ENCODE measurements at places on chromosomes 7 and 10.

GRCh38 chr10:35011771-35012191 is 78.4 kb downstream of the CUL2 start:
- DNase-seq = no peak

- no peak for DNase-seq
These were observed 780.8 kb upstream of the C7orf33 start for GRCh38 chr7:147809786-147810185.

- no peak for DNase-seq
These were observed 16.4 kb upstream of the PTPRN2 start for GRCh38 chr7:158603773-158604755.

GRCh38 chr7:11576310-11576709 is 255.7 kb downstream of the THSD7A start:
- DNase-seq = no peak

- DNase-seq = no peak
These were observed 38.0 kb upstream of the MKX start for GRCh38 chr10:27783660-27784059.

GRCh38 chr10:42986633-42987032 is 90.2 kb upstream of the RET start:
- no peak for DNase-seq

DNA sequence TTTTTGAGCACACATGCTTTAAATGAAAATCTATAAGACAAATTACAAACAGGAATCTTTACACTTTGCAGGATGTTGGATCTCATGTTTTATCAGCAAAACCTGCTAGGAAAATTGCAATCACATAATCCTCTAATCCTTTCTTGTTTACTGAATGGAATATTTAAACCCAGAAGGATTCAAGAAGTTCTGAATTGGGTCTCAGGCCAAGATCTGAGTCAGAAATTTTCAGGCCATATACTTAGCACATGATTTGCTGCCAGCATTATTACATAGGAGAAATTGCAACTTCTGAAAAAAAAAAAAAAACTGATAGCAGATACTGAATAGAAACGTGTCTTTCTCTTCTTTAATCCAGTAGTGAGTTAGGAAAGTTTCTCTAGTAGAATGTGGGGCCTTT is 1005.3 kb upstream of the POT1 start:
- no peak for DNase-seq

- DNase-seq = no peak
These were observed 14.8 kb downstream of the PTPRE start for GRCh38 chr10:127921753-127922145.

- no peak for DNase-seq
These were observed 6.7 kb downstream of the TSC22D4 start for GRCh38 chr7:100472121-100472851.

- DNase-seq = no peak
These were observed 130.3 kb downstream of the BICC1 start for GRCh38 chr10:58642916-58643428.

DNA sequence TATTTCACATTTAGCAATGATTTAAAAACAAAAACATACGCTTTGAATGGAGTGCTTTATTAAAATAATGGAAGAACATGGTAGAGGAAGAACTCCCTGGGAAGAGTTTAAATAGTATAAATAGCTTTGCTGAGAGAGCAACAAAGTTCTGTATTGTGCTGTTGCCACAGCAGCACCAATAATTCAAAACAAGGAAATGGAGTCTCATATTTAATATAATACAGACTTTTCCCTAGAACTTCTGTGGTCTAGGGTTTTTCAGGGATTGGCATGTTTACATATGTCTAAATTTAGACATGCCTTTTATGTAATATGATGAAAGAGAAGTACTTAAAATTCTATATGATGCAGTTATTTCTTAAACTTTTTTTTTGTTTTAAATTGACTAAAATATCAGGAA is 217.2 kb upstream of the HDAC9 start:
- DNase-seq = no peak

DNA sequence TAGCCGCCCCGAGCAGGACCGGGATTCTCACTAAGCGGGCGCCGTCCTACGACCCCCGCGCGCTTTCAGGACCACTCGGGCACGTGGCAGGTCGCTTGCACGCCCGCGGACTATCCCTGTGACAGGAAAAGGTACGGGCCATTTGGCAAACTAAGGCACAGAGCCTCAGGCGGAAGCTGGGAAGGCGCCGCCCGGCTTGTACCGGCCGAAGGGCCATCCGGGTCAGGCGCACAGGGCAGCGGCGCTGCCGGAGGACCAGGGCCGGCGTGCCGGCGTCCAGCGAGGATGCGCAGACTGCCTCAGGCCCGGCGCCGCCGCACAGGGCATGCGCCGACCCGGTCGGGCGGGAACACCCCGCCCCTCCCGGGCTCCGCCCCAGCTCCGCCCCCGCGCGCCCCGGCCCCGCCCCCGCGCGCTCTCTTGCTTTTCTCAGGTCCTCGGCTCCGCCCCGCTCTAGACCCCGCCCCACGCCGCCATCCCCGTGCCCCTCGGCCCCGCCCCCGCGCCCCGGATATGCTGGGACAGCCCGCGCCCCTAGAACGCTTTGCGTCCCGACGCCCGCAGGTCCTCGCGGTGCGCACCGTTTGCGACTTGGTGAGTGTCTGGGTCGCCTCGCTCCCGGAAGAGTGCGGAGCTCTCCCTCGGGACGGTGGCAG is at the start of gene MGMT:
Gene MGMT (plus strand): TSS at position 539 of the 656 bp plus-strand sequence.
- peak; percentile 82 for DNase-seq

DNA sequence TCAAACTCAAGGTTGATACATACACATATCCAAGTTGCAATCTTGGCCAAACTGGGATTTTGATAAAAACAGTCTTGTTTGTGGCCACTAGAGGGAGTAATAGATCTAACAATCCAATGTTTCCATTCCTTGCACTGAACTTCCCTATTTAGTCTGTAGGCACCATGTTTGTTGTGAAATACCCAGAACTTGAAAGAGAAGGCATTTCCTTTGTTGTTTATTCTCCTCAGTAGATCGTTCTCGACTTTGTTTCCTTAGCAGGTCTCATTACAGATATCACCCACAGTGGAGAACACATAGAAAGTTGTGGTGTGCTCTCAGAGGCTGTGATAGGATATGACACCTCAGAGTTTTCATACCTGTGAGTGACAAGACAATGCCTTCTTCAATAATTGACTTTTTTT is 70.3 kb upstream of the MXI1 start:
- peak; percentile 26 for DNase-seq
